ENCODE measurements at places on chromosomes 1 and 21.

- DNase-seq = no peak
Observed at GRCh38 chr1:153506831-153507413, 28.9 kb downstream of the S100A6 start.

GRCh38 chr21:42348762-42349161 lies 2.0 kb downstream of the TFF2 start:
- no peak for DNase-seq

DNA sequence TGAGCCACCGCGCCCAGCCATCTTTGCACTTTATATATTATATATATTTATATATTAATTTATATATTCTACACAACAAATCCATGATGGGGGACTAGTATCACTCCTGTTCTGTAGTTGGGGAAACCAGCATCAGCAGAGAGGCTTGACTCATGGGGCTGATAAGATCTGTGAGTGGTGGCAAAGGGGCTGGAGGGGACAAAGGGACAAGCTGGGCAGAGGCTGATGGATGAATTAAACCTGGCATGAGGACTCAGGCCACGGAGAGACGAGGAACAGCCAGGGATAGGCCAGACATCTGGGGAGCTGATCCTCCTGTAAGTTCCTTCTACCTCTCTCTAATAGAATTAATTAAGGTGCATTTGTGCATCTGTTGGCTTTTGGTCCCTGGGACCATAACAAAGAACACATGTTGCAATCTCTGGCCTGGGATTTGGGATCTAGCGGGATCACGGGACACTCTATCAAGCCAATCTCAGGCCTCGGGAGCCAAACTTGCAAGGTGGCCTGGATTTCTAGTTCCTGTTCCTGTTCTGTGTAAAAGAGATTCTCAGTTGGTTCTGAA lies 7.6 kb downstream of the CNR2 start:
- no peak for DNase-seq

DNA sequence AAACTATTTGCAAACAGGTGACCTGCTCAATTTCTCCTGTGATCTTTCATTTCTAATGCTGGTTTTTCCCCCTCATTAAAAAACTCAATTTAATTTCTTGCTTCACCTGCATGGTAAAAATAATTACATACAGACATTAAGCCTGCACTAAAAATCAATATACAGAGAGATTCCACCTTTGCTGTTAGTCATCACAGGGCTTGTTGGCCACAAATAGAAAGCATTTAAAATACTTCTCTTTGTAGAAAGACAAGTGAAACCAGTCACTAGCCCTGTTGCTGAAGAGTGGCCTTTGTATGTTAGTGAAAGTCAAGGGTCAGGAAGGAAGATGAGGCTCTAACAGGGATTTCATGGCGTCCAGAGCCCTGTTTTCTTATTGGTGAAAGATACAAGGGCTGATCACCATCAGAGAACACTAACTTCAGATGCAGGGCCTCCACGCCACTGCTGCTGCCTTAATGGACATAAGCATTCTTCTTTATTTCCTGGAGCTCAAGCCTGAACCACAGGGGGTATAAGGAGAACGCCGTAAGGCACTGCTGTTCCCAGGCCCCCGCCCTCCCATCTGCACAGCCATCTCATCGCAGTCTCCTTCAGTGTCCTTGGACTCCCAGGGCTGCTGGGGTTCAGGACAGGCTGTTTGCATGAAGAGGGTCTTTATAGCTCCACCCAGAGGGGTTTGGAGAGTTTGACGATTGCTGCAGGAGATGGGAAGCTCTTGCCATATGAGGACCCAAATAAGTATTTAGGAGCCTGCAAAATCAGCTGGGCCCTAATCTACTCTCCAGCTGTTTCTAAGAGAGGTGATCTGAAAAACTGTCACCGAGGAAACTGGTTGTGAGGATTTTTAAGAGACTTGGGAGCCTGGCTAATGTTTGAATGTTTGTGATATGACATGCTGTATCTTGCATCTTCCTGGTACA lies 117.3 kb upstream of the IRF2BP2 start:
- DNase-seq = no peak

DNA sequence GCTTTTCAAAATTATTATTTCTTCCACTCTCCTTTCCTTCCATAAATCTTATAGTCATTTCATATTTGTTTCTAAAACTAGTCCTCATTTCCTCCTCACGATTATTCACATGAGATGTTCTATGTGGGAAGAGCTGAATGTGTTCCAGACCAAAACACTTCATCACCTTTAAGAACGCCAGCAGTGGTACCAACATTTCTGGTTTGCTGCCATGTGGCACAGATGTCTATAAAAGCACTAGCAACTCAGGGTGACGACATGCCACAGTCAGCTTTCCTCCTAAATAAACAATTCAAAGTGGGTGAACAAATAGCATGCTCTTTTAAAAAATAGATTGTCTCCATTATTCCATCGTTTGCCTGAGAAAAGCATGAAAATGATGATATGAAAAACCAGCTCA lies 1217.8 kb upstream of the ADGRL2 start:
- DNase-seq = no peak

DNA sequence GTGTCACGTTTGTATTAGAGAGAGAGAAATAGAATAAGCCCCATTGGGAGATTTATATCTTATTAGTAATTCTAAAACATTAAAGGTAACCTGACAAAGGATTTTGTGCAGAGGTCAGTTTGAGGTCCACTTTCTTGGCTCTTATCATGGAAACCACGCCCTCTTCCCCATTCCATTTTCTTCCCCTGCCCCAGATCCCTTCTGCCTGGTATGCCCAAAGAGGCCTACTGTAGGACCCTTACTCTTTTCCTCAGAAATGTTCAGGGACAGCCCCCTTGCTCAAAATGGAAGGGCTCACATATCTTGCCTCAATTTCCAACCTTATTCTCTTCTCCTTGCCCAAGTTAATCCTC lies 9.6 kb downstream of the CCDC185 start:
- no peak for DNase-seq

DNA sequence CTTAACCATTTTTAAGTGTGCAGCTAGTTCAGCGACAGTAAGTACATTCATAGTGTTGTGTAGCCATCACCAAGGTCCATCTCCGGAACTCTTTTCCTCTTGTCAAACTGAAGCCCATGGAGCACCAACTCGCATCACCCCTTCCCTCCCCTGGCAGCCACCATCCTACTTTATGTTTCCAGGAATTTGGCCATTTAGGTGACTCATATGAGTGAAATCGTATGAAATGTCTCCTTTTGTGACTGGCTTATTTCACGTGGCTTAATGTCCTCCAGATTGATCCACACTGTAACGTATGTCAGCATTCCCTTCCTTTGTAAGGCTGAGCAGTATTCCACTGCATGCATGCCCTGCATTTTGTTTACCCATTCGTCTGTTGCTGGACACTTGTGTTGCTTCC lies 2.5 kb downstream of the COL6A2 start:
- no peak for DNase-seq

DNA sequence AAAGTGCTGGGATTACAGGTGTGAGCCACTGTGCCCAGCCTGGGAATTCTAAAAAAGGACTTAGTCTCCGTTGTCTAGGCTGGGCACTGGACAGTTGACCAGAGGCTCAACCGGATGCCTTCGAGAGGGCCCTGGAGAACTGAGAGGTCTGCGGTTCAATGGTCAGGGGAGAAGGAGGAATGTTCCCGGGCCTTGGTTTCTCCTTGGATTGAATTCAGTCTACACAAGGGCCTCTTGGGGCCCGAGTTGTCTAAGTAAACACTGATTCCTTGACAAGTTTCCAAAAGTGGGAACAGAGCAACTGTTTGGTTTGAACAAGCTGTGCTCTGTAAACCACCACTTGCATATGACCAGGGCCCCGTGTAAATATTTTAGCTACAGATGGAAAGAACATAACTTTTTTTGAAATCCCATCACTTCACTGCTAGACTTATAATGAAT lies 29.1 kb upstream of the CAPZB start:
- DNase-seq = no peak

DNA sequence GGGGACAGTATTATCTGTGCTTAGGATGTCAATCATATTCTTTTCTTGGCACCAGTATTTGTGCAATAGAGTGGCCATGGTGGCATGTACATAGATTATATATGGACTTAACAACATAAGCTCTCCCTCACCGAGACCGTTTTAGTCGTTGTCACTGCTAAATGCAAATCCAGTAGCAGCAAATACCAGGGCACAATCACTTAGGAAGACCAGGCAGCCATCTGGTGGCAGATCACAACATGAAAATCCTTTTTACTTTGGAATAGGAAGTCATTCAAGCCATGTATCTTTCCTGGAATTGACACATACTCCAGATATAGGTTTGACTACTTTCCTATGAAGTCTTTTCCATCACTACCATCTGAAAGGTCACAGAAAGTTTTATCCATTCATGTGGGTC lies 53.2 kb upstream of the C1orf87 start:
- no peak for DNase-seq

- no peak for DNase-seq
Observed at GRCh38 chr1:25904943-25905679, 1.1 kb downstream of the STMN1 start.

DNA sequence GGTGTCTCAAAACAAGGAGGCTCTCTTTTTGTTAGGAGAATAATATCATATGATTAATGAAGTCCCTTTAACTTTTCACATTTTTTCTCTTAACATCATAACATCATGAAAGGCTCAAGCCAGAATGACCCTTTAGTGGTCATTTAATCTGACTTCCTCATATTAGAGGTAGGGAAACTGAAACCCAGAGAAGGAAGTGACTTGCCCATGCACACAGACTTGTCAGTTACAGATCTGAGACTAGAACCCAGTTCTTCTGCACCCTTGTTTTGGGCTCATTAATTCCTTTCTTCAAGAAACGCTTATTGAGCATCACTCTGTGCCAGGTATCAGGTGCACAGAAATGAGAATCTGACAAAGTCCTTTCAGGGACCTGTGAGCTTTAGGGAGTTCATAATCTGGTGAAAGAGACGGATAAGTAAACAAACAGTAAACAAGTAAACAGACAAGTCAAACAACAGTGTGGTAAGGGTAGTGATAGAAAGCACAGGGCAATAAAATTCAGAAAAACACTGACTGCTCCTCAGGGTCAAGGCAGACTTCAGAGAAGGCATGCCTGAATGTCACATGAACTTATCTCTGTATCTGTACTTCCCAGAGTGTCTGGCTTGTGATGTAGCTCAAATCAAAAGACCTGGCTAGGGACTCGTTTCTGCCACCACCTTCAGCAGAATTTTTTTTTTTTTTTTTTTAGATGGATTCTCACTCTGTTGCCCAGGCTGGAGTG lies 38.3 kb upstream of the OSBPL9 start:
- DNase-seq = no peak

Measured in iPS DF 19.7 (cell line).